ENCODE measurements at places on chromosomes 4 and X.

DNA sequence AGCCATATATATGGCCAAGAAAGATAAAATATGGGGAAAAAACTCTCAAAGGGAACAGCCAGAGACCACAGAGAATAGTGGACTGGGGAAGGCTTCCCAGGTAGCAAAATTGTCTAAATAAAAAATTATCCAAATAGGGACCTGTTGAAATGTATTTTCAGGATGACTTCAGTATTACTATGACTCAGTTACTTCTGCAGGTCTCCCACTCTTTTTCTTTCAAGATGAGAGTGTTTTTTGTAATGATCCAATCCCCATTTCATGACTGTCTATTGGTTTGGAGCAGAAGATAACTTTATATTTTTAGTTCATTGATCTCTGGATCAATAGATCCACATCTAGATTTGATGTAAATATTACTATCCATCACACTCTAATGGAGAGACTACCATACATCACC is 372.1 kb upstream of the EMCN start:
- no peak for DNase-seq

DNA sequence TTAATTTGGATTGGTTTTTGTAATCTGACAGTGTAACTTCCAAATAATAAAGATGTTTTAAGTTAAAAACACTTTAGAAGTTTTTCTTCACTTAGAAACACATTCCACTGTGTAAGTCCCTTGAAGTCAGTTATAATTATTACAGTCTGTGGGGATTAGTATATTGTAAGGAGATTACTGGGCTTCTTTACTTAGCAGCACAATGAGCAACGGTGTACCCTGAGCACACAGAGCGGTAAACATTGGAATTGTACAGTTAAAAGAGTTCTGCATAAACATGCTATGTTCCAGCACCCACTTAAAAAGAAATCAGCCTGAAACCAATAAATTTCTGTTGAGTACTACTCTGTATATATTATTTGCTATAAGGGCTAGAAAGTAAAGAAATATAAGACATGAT is 44.3 kb downstream of the CCSER1 start:
- DNase-seq: no peak

DNA sequence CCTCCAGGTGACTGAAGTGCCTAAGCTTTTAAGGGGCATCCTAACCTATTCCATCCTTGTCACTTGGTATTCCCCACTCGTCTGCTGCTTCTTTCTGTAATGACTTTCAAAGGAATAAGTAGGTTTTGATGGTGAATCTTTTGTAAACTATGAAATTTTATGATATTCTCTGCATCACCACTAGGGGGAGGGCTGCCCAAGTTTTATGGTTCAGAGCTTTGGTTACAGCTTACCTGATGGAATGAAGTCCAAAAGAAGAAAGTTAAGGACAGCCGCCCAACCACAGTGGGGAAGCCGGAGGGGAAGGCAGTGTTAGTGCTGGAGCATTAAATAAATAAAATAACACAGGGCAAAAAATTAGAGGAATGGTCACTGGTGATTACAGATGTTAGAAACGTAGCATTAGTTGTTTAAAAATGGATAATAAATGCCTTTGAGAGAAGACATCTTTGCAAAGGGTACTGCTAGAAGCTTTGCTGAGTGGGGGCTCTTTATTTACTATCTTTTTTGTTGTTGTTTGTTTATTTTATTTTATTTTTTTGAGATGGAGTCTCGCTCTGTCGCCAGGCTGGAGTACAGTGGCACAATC is 204.9 kb downstream of the GBA3 start:
- peak; percentile 67 for DNase-seq

DNA sequence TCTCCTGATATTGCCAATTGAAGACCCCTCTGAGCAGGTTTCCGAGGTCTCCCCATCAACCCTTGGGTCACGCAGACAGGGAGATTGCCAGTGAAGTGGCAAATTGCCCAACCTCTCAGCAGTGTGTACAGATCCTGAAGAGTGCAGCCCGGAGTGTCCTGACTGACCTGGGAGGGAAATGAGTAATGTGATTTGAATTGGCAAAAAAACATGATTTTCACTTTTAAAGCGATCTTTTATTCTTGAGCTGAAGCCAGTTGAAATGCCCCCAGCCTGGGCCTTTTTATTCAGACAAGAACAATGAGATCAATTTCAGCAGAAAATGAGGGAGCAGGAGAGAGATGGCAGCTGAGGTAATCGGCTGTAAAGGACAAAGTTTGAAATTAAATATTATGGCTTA is 401.8 kb downstream of the RAPGEF2 start:
- DNase-seq: no peak

DNA sequence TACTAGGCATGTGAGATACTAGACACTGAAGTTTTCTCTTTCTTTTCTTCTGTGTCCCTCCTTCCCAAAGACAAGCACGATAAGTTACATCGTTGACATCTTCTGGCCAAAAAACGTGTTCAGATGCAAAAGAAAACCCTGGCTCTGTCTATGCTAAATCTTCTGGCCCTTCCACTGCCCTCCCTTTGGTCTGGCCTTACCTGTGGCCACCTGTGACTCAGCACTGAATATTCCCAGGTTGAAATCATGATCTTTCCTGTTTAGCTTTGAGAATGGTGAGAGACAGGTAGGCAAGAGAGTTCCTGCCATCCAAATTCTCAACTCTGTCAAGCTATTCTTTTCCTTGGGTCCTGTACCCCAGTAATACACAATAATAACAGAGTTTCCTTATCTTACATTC is 12.3 kb downstream of the CLCN5 start:
- DNase-seq: no peak

DNA sequence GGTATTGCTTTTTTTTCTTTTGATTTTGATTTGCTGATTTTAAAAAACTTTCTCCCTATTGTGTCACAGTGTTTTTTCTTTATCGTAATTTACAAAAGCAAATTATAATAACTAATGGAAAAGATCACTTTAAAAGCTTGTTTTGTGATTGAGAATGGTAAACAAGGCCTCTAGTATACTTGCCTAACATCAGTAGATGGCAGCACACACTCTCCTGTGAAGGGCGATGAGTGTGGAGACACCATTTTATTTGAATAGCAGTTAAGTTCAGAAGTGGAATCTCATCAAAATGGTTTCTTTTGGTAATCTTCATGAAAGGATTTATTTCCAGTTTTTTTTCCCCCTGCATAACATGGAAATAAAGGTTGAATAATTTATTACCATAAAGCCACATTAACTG is 72.3 kb downstream of the PAK3 start:
- no peak for DNase-seq

GRCh38 chr4:25283948-25284347 is 28.6 kb upstream of the ZCCHC4 start:
- DNase-seq: no peak

DNA sequence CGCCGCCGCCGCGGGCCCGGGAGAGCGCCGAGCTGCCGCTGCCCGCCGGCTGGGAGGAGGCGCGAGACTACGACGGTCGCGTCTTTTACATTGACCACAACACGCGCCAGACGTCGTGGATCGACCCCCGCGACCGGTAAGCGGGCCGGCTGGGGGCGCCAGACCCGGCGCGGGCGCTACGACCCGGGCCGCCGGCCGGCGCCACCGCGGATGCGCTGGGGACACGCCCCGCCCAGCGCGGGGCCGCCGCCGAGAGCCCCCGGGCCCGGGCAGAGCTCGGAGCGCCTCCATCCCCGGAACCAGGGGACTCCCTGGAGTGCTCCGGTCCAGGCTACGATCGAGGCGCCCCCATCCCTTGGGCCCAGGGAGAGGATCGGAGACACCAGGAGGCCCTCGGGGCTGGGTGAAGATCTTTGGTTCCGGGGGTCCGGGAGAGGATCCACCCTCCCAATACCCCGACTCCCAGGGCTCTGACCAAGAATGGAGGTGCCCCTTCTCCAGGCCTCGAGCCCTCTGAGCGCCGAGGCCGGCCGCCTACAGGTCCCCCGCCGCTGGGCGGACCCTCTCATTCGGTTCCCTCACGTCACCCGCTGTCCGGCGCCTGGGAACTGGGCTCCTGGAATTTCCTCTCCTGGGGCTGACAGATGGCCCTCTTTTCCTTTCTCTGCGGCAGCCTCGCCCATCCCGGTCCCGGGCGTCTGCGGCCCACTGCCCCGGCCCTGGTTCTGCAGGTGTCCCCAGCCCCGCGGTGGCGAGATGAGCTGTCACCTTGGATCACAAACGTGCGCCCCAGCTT is 48.8 kb downstream of the CLDN34 start:
- DNase-seq: peak; percentile 70

GRCh38 chr4:85708468-85708867 is 233.5 kb downstream of the ARHGAP24 start:
- DNase-seq: no peak

- peak; percentile 64 for DNase-seq
These were observed 53.8 kb upstream of the TBC1D14 start for GRCh38 chr4:6855692-6856297.

DNA sequence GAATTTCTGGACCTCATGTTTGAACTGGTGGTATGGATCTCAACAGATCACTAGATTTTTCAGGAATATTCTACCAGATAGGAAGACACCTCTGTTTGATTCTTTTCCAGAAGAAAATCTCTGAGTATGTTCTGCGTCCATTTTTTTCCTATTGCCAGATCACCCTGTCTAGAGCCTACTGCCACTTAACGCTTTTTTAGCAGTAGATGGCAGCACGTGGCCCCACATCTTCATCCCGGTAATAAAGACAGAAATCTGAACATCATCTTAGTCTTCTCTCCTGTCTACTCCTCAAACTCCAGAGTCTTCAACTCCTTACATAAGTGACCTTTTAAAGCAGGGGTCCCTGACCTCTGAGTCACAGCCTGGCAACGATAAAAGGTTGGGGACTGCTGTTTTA is 184.7 kb downstream of the TMA16 start:
- DNase-seq: no peak

- DNase-seq: no peak
These were observed 287.2 kb downstream of the OPHN1 start for GRCh38 chrX:68146054-68146453.

DNA sequence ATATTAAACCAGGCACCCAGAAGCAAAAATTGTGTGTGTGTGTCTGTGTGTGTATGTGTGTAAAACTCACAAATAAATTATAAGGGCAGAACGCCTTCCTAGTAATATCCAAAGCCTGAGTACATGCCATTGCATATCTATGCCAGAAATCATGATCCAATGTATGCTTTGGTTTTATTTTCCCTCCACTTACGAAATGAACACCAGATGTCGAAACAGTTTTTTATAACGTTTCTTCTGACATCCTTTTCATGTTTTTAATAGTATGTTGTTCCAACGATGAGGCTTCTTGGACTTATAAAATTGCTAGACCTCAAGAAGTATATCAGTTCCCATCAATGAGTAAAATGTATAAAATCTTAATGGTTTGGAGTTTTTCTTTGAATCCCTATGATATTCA is 55.4 kb downstream of the KCNIP4 start:
- no peak for DNase-seq

DNA sequence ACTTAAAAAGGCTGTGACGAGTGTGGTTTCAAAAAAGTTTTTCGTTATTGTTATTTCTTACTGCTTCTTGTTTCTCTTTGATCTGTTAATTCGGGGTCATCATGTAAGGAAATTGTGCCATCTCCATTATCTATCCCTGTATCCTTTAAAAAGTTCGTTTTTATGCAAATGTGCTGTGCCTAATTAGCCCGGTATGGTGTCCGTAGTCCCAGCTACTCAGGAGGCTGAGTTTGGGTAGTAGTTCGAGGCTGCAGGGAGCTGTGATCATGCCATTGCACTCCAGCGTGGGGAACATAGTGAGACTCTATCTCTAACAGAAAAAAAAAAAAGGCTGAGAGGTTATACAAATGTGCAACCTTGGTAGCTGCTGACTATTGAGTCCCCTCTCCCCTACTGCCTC is 45.1 kb downstream of the ARL9 start:
- peak; percentile 42 for DNase-seq

DNA sequence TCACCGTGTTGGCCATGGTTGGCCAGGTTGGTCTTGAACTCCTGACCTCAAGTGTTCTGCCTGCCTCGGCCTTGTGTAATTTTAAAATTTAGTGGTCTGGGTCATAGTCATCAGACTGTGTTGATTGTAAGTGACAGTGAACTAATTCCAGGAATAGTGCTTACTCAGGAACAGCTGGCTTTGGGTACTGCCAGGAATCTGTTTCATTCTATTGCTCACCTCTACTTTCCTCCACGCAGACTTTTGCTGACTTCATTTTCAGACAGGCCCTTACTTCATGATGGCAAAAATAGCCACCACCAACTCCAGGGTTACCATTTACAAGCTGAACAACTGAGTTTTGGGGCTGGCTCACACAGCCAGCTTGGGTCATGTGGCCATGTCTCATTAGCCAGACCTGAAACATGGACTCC is 54.6 kb downstream of the FNIP2 start:
- DNase-seq: peak; percentile 61

GRCh38 chr4:37802068-37802666 is 24.3 kb upstream of the PGM2 start:
- DNase-seq: no peak

- no peak for DNase-seq
These were observed 112.7 kb downstream of the SH3RF1 start for GRCh38 chr4:169158046-169158445.

DNA sequence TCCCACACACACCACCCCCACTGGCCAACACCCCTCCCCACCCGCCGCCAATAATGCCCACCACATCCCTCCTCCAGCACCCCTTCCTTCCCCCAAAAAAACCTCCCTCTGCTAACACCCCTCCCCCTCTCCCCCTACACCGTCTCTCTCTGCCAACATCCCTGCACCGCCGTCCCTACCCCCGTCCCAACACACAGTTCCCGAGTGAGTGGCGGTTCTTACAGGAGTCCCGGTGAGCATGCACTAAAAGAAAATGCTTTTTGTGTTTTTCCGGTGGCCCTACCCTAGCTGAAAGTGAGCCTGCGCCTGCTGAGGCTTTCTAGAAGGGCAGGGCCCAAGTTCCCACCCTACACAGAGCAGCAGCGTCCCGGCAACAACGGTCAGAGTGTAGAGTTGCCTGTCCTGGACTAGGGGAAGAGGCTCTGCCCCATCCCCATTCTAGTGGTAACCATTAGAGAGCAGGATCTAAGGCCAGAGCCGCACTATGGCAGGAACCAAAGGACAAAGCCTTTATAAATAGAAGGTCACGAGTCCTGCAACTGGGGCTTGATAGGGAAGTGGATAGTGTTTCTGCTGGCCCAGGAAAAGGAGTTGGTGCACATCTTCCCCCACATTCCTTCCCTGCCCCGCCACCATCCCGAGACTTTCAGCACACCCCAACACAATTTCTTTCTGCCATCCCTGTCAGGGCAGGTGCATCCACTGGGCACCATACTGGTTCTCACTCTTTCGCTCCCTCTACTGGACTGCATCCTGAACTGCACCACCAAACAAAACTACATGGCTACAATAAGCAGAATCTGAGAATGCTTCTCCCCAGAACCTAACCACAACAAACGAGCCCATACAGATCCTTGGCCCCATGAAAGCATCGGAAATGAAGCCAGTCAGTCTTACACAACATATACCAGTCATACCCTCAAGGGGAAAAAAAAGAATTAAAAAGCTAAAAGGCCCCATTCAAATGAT is 78.1 kb upstream of the PAGE3 start:
- peak; percentile 82 for DNase-seq

DNA sequence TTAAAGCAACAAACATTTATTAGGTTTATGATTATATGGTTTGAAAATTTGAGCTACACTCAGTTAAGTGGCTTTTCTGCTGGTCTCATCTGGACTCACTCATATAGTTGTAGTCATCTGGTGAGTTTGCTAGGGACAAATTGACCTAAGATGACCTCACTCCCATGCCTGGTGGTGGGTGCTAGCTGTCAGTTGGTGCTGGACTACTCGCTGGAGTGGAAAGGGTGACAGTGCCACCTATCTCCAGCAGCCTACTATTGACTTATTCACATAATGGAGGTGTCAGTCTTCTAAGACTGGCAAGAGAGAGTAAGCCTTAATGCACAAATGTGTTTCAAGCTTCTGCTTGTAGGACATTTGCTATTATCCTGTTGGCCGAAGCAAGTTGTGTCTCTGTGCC is 88.2 kb downstream of the TASL start:
- no peak for DNase-seq

- DNase-seq: no peak
These were observed 126.5 kb downstream of the REELD1 start for GRCh38 chr4:146340798-146341197.
